ENCODE measurements at places on chromosomes 4 and X.

DNA sequence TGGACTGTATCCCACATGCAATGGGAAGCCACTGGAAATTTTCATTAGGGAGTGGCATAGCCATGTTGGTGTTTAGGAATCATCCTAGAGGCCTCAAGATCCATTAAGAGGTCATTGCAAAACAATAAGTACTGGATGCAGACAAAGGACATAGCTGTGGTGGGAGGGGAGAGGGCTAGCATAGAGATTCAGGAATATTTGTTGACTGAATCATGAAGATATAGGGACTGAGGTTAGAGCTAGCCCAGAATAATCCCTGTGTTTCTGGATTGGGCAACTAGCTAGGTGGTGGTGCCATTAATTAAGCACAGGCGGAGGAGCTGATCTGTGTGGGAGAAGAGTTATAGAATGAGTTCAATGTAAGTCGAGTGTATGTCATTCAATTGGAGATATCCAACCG, 135.0 kb downstream of the RAB28 start:
- DNase-seq = no peak

DNA sequence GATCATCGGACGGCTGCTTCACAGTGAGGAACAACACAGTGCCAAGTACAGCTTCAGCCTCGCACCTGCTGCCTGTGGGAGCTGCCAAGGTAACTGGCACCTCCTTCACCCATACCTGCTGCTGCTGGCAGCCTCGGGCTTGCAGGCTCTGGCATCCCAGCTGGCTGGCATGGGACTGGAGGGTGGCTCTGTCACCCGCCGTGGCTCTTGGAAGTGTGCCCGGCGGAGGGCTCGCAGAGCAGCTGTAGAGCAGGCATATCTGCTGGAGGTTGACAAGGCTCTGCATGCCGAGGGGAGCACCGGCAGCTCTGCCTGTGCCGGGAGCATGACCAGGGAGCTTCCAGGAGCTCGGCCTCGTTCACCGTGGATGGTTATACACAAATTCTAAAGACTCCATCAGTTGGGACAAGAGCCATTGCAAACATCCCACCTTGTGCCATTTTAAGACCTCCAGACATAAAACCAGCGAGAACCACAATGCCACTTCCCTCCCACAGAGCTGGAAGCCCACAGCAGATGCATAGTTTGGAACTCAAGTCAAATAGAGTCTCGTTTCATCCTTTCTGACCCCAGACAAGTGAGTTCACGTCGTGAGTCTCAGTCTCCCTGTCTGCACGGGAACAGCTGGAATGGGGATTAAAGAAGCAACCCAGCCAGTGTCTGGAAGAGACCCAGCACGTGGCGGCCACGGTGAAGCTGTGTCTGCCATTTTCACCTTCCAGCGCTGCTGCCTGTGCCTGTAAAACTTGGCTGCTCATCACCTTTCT, 84.3 kb upstream of the PSAPL1 start:
- DNase-seq = no peak

- no peak for DNase-seq
These were observed 14.5 kb upstream of the STS start for GRCh38 chrX:7133050-7133440.

DNA sequence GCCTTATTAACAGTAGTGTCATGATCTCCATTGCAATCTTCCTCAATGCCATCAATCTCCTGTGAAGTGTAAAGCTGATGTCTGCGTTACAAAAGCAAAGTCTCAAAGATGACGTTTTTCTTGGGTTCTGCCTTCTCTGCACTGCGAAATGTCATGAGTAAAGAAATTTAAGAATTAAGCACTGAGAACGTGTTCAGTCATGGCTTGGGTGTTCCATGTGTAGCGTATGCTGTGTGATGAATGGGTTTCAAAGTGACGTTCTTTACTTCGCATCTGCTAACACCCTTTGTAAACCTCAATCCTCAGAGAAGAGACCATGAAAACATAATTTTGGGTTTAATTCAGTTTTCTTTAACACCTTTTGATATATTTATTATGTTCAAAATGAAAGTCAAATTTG, 999 bp downstream of the NAP1L5 start:
- no peak for DNase-seq

GRCh38 chr4:136935305-136935704, 597.0 kb downstream of the PCDH18 start:
- no peak for DNase-seq

- no peak for DNase-seq
These were observed 296.3 kb upstream of the KLF3 start for GRCh38 chr4:38367642-38368174.

- DNase-seq = no peak
These were observed 2.8 kb downstream of the CMC4 start for GRCh38 chrX:155068165-155068564.

DNA sequence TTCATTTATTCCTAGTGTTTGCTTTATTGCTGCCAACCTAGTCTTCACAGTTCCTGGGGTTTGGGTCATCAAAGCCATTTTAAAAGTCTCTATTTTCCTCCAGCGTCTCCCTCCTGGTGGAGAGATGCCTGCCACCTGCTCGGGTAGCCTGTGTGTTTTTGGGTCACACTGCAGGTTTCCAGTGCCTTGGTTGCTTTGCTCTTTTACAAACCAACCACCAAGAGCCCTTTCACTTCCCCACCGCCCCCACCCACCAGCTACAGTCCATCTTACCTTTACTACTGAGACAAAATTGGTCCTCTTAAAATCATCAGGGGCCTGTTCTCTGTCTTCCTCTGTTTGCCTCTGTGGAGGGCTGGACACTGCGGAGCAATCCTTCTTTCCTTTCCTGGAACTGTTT, 280.5 kb upstream of the GATB start:
- DNase-seq = no peak

DNA sequence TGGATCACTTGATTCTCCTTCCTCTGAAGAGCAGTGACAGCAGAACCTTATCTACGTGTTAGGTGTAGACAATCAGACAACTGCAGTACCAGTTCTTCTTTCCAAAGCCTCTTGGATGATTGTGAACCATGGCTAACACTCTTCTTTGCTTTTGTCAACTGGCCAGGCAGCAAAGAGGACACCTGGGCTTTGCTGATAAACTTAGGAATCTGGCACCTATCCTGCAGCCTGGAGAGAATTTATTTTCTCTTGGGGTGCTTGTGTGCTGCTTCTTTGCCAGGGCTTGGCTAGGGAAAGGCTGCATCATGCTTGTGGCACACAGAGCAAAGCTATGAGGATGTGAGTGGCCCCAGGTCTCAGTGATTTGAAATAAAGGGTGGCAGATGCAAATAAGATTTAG, 77.4 kb downstream of the ANAPC4 start:
- no peak for DNase-seq

DNA sequence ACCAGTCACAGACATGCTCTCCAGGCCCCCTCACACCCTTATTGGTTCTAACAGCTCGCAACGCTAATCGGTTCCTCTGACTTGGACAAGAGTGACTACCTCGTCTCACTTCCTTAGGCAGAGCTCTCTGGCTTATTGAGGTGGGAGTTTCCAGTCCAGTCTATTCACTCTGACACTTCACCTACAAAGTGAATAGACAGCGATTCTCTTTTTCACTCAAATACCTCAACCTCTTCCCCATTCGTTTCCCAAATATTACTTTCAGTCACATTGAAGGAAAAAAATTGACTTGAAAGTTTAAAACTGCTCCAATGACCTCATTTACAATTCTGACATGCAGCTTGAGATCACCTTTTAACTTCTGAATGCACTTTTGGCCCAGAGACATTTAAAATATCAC, 17.7 kb downstream of the HELT start:
- DNase-seq = no peak

- DNase-seq = peak; percentile 12
These were observed 58.2 kb upstream of the ZNF157 start for GRCh38 chrX:47311932-47312774.

- DNase-seq = no peak
These were observed 339.3 kb downstream of the MID1IP1 start for GRCh38 chrX:39140581-39140980.

- DNase-seq = no peak
These were observed 57.8 kb downstream of the TMEM131L start for GRCh38 chr4:153523941-153524386.

- no peak for DNase-seq
These were observed 79.4 kb downstream of the RLIM start for GRCh38 chrX:74535086-74535407.

DNA sequence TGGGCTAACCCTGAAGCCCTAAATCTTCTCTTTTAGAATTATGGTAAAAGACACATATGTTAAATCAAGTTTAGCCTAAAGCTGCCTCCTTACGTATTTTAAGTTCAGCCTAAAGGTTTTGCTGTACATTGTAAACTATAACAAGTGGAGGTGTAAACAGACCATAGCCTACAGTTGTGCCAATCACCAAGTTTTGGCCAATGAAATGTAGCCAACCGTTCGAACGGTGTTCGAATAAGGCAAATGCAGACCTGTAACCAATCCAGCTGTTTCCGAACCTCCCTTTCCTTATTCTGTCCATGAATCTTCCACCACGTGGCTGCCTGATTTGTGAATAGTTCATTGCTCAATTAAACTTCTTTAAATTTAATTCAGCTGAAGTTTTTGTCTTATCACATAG, 52.1 kb upstream of the TBC1D9 start:
- no peak for DNase-seq

- no peak for DNase-seq
These were observed 21.4 kb upstream of the MRFAP1 start for GRCh38 chr4:6619116-6619465.

- no peak for DNase-seq
These were observed 4.8 kb downstream of the SLC49A3 start for GRCh38 chr4:683982-684622.

GRCh38 chrX:7801711-7802110, 41.3 kb upstream of the VCX start:
- DNase-seq = no peak

- no peak for DNase-seq
These were observed 8.2 kb upstream of the CNOT6L start for GRCh38 chr4:77827343-77827742.

DNA sequence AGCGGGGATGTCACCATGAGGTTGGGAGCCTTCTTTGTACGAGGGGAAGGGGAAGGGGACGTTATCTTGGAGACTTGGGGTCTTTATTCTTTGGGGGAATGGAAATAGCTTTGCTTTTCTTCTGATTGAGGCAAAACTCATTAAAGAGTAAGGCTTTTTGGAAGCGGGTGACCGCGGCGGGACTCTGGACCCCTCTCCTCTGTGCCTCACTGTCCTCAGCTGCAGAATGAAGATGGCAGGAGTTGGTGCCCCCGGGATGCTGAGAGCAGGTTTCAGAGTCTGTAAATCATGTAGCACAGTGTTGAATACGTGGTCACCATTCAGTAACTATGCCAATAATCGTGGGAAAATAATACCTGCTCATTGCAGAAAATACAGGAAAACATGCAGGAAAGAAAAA, 32.1 kb downstream of the HTT-AS start:
- DNase-seq = no peak

- no peak for DNase-seq
These were observed 51.0 kb downstream of the NSG1 start for GRCh38 chr4:4437798-4438470.

DNA sequence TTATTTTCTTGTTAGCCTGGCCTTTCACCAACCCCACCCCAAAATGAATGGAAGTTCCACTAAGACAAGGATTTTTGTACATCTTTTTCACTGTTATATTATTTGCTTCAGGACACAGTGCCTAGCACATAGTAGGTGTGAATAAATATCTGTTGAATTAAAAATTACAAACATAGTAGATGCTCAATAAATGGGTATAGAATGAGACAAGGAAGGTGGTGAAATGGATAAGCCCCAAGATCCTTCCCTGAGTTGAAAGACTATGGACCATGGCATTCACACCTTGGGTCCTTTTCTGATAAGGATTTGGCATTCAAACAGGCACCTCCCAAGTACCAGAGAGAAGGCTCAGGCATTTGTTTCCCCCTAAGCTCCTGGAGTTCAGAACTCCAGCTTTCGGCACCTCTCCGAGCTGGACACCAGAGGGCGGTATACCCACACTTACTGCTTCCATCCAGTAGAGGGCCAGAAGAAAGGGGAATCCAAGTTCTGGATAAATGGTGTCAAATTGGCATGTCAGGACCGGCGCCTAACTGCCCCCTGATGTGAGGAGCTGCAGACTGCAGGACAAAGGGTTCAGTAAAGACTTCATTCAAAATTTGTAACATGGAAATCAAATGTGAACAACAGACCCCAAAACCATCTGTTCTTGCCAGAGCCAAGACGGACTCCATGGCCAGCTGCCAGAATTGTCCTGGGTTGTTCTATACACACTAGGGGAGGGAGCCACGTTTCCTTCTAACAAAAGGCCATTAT, 193.0 kb downstream of the GPC3 start:
- peak; percentile 14 for DNase-seq

- DNase-seq = no peak
These were observed 199.0 kb upstream of the MAMLD1 start for GRCh38 chrX:150163956-150164726.

- DNase-seq = no peak
These were observed 111.6 kb upstream of the PTPN13 start for GRCh38 chr4:86482306-86483172.

DNA sequence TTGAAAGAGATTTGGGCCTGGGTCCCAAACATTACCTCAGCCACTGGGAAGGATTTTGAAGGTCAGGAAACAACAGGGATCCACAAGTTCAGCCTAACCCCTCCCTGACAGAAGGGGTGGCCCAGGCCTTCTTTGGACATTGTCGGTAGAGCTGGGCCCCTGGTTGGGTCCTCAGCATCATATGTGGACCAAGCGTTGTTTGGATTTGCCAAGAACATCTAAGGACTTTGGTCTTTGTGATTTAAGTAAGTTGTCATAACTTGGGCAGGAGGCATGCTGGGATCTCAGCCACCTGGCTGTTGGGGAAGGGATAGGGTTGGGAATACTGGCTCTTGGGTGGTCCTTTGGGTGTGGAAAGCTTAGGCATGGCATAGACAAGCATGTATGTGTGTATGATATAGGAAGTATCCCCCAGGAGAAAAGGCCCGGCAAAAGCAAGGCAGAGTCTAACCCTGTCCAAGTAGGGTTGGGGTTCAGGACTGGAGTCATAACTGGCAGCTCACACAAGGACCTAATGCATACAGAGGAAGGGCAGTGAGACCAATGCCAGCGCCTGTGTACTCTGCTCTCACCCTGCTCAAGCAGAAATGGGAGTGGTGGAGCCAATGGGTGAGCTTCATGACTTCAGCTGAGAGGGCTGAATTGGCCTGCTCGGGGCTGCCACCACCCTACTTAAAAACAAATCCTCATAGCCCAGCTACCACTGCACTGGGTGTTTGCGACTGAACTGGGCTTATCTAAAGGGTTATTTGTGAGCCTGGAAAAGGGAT, 102.8 kb downstream of the RTL5 start:
- no peak for DNase-seq

GRCh38 chrX:40949071-40949470, 136.2 kb upstream of the USP9X start:
- DNase-seq = no peak

DNA sequence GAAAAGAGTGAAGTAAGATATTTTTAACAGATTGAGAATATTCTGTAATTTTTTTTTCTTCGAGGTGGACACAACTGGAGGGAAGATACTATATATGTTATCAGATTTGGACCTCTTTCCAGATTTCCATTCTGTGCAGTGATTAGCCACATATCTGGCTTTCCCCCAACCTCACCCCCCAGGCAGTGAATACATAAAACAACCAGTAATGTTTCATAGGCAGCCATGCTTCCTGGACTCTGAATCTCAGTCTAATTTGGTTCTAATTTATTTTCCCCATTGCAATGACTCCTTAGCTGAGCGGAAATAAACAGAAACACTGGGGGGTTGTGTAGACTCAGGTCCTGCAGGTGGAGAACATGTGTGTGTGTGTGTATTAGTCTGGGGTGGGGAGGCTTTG, 226.5 kb downstream of the FBXW7 start:
- no peak for DNase-seq

- no peak for DNase-seq
These were observed 20.7 kb upstream of the RNF150 start for GRCh38 chr4:141153751-141154510.

Data from stimulated activated CD8-positive, alpha-beta memory T cell treated with anti-CD3 and anti-CD28 coated beads, Interleukin-15, amount 100 ng/mL, for 48 hours (primary cell).